ENCODE measurements at places on chromosomes 4 and X.

DNA sequence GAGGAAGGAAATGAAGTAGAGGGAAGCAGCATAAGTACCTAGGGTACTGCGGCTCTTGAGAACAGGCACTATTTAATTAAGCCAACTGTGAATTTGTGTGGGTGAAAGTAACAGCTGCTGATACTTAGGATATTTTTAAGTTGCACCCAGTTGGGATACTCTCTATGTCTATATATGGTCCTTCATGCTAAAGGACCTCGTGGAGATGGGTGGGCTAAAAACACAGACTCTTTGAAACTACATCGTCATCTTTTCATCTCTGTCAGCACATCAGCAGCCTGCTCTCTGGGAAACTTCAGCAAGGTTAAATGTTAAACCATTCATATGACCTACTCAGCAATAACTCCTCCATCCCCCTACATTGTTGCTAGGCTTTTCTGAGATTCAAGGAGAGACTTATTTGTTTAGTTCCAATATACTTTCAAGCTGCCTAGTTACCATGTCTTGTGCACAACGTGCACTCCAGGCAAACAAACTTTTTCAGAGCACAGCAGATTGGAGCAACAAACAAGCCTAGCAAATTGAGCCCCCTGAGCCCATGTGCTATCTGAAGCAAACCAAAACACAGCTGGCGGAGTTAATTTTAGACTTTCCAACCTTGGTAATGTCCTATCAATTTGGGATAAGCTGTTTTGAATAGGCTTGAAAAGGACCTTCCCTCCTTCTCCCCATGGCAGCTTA lies 6.2 kb upstream of the MOB1B start:
- DNase-seq: no peak

GRCh38 chr4:71189471-71189870 lies 149.3 kb upstream of the SLC4A4 start:
- no peak for DNase-seq

- DNase-seq: no peak
Observed at GRCh38 chr4:86579941-86580340, 14.2 kb upstream of the PTPN13 start.

DNA sequence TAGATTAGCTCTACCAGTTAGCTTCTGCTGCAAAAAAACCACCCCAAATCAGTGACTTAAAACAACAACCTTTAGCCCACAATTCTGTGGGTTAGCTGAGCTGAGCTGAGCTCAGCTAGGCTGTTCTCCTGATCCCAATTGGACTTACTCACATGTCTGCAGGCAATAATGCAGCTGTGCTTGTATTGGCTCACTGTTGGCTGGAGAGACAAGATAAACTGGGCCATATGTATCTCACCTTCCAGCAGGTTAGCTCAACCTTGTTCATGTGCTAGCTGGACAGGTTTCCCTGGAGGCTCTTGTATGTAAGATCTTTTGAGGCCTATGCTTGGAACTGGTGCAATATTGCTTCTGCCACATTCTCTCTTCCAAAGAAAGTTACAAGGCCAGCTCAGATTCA lies 261.5 kb upstream of the ADGRL3 start:
- no peak for DNase-seq

- no peak for DNase-seq
Observed at GRCh38 chrX:123685232-123685631, 47.6 kb downstream of the THOC2 start.

DNA sequence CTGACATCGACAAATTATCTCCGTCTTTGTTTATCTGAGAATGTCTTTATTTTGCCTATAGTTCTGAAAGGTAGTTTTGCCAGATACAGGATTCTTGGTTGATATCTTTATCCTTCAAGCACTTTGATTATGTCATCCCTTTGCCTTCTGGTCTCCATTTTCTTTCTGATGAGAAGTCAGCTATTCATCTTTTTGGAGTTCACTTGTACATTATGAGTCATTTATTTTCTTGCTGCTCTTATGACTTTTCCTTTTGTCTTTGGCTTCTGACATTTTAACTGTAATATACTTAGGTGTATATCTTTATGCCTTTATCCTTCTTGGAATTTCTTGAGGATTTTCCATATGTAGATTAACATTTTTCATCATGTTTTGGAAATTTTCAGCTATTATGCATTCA lies 51.4 kb downstream of the SHROOM4 start:
- no peak for DNase-seq

- no peak for DNase-seq
Observed at GRCh38 chr4:54687887-54688841, 30.4 kb downstream of the KIT start.

GRCh38 chr4:70269674-70270073 lies 27.3 kb downstream of the CSN3 start:
- peak; percentile 10 for DNase-seq

- no peak for DNase-seq
Observed at GRCh38 chrX:1380672-1381233, 11.2 kb downstream of the SLC25A6 start.

DNA sequence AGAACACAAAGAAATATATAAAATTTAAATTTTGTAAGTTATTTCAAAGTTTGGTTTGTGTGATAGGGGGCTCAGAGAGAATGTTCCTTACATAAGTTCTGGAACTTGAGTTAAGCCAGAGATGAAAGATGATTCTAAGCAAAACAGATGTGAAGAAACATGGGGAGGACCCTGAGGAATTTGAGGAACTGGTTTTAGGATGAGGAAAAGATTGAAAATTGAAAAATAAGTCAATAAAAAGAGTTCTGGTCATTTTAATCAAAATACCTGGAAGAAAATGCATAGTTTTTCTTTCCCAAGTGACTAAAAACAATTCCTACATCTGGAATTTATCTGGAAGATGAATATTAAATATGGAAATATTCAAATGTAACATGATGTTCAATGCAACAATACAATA lies 37.4 kb downstream of the HELQ start:
- no peak for DNase-seq

GRCh38 chrX:30027636-30028035 lies 187.7 kb upstream of the MAGEB2 start:
- DNase-seq: no peak

GRCh38 chrX:118847676-118848075 lies 24.1 kb downstream of the ZCCHC12 start:
- DNase-seq: peak; percentile 34

DNA sequence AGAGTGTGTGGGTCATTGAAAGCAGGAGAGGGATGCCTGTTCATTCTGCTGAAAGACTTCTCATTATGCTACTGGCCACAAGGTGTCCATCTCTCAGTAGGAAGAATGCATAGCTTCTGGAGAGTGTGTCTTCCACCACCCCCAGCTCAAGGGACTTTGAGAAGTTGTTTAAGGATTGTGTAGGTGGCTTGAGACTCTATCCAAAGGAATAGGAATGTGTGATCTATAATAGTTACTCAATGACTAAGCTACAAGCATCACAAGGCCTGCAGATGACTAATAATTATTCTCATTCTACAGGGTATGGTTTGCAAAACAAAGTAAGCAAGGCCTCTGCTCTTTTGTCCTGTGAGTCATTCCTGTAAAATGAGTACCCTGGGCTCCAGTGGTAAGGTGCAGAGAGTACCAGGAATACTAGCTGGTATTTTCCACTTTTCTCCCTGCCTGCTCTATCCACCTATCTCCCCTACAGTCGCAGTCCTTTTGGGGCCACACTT lies 279.8 kb upstream of the BOD1L1 start:
- peak; percentile 47 for DNase-seq

GRCh38 chr4:28232951-28233350 lies 1372.3 kb downstream of the STIM2 start:
- no peak for DNase-seq

All from HepG2 (cell line).